ENCODE measurements at places on chromosomes 7 and 10.

DNA sequence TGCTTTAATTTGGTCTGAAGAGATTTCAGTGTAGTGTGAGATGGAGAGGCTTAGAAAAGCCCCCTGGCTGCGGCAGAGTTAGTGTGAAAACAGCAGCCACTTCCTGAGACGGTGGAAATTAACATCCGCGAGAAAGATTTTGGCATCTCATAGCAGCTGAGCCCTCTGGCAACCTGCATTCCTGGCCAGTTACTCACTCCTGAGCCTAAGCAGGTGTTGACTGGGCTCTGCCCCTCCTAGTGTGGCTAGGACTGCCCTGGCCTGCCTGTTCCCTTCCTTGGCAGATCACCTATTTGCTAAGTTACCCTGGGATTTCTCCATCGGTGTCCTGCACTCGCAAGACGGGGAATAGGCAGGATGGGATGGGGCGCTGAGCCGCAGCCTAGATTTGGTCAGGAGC is 57.6 kb upstream of the LMTK2 start:
- no peak for DNase-seq

- DNase-seq, result peak; percentile 34
These were observed 78.6 kb upstream of the ADRB1 start for GRCh38 chr10:113965077-113965476.

GRCh38 chr7:50832744-50833143 is 50.0 kb upstream of the GRB10 start:
- DNase-seq, result no peak

- no peak for DNase-seq
These were observed 5.9 kb downstream of the NACAD start for GRCh38 chr7:45082831-45083331.
